CD4-positive, alpha-beta memory T cell (primary cell): ENCODE measurements at places on chromosomes 11 and 22. TPM values are rescaled to one million over a fixed set of nuclear protein-coding genes. Genes with fewer than 3 reads are reported as not detected.

DTX4 gene
- 0.09 TPM for polyA plus RNA-seq

PAMR1 gene
- polyA plus RNA-seq: not detected

SLC1A2 gene
- 0.13 TPM for polyA plus RNA-seq

NPTXR gene
- polyA plus RNA-seq: 0.61 TPM

MMP13 gene
- not detected for polyA plus RNA-seq
